ENCODE measurements at places on chromosomes 16 and 17.

DNA sequence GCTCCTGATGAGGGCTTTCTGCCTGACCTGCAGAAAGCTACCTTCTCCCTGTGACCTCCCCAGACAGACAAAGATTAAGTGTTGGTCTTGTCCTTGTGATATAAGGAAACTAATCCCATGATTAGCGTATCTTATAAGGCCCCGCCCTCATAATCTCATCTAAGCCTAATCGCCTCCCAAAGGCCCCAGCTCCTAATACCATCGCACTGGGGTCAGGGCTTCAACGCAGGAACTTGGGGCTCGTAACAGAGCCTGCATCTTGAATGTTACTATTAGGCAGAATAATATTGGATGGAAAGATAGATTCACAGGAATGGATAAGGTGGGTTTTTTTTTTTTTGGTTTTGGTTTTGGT, 78.9 kb downstream of the C16orf95 start:
- DNase-seq = no peak

DNA sequence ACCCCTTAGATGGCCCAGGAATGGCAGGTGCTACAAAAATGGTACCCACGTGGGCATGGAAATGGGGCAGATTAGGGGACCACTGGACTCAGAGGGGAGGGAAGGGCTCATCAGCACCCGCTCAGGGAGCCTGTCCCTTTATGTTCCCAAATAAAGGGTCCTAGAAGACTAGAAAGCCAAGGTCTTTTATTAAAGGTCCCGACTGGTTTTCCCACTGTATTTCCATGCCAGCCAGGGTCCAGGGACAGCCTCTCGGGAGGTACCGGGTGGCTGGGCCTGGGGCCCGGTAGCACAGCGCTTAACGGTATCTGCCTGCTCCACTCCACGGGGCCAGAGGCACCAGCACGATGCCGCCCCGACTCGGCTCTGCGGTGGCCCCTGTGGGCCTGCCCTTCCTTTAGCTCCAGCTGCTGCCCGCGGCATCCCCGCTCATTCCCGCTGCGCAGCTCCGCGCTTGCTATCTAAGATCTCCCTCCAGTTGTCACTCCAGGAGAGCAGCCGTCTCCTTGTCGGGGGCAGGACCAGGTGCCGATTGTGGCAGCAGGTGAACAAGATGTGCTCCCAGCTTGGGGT, 1.4 kb downstream of the NT5C start:
- no peak for DNase-seq

DNA sequence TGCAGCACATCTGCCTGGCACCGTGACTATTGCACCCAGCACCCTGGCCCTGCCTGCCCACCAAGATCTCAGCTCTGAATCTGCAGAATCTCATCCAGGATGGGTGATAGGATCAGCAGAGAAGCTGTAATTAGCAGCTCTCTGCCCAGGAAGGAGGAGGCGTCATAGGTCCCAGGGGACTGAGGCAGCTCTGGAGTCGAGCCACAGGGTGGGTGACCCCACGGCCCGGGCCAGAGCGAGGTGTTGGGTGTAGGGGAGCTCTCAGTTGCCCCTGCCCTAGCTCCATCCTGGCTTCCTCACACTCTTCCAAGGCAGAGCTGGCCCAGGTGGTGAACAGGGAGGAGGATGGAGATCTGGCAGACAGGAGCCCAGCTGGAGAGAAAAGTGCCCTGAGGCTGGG, 18.2 kb upstream of the FAM83G start:
- DNase-seq = peak; percentile 43

DNA sequence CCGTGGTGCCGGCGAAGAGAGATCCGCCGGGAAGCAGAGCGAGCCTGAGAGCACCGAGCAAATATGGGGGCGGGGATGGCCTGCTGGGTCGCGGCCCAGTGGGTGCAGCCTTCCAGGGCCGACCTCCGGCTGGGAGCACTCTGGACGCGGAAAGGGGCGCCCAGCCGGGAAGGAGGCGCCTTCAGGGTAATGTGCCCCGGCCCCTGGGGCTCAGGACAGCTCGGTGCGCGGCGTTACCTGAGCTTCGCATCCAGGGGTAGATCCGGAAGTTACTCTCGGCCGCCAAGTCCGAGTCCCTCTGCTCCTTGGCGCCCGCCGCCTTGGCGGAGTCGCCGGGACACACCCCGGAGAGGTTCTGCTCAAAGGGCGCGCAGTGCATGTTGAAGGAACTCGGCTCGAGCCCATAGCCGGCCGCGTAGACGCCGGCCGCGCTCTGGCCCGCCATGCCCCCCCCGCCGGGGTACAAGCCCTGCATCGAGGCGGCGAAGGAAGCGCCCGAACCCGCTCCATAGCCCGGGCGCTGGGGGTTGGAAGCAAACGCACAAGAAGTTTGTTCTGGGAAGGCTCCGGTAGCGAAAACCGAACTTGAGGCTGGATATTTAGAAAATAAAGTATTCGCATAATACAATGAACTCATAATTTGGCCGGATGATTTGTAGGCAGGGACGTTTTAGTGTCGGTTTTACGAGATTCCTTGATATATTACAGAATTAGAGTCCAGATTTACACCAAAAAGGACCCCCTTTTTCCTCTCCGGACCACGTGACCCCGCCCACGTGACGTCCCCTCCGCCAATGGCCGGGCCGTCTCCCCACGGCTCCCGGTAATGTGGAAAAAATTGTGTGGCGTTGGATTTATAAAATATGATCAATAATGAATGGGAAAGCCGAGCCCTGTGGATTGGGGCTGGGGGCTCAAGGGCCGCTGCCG, at the start of gene HOXB7:
Gene HOXB7 (minus strand): TSS at position 736 of the 930 bp plus-strand sequence. CDS start 99 bp downstream, at position 637.
- no peak for DNase-seq

- no peak for DNase-seq
Measured at GRCh38 chr17:56434610-56435009, 158.9 kb upstream of the NOG start.

DNA sequence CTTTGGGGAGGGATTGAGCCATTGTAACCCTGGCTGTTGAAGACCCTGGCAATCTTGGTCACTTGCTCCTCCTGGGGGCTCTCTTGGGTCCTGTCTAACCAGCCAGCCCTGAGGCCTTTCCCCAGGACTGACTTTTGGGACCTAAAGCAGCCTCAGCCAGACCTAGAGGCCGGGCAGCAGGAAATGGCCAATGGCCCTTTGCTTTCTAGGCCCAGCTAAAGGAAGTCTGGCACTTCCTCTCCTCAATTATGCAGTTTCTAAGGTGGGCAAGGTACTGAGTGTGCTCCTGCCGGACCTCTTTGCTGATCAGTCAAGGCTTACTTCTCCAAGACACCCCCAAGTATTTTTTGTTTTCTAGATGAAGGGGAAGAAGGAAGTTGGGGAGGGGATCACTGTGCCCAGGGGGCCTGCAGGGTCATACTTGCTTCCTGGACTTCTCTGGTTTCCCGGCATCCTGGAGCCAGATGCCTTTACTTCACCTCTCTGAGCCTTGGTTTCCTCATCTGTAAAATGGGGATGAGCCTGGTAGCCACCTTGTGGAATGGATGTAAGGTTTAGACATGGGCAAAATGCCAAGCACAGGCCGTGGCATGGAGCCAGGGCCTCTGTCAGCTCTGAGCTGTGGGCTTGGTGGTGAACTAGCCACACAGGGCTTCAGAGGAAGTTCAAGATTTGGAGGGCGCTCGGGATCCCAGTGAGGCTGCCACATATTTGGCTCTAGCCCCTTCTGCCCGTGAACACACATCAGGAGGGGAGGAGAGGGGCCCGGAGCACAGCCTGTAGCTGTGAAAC, 8.6 kb downstream of the CX3CL1 start:
- DNase-seq = no peak

DNA sequence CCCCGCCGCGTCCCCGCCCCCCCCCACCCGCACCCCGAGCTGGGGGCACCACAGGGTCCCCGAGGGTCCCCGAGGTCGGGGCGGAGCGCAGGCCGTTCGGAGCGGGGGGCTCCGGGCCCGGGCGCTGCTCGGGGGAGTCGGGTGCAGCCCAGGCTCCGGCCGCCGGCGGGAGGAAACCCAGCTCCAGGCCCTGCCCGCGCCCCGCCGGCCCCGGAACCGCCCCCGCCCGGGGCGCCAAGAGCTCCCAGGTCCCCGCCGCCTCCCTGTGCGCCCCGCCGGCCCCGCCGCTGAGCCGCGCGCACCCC, 33.2 kb upstream of the RPH3AL start:
- DNase-seq = no peak

DNA sequence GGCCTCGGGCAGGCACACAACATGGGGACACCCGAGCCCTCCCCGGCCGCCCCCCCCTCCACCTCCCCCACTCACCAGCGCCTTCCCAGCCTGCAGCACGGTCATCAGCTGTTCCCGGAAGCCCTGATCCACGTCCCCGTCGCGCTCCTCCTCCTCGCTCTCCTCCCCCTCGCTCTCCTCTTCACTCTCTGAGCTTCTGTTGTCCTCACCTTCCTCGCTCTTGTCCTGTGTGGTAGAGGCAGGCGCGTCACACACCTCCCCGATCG, 10.3 kb downstream of the MYBBP1A start:
- no peak for DNase-seq

Data from NB4 (cell line).